Stimulated activated naive CD4-positive, alpha-beta T cell (primary cell): ENCODE measurements at places on chromosomes 7 and 10.

DNA sequence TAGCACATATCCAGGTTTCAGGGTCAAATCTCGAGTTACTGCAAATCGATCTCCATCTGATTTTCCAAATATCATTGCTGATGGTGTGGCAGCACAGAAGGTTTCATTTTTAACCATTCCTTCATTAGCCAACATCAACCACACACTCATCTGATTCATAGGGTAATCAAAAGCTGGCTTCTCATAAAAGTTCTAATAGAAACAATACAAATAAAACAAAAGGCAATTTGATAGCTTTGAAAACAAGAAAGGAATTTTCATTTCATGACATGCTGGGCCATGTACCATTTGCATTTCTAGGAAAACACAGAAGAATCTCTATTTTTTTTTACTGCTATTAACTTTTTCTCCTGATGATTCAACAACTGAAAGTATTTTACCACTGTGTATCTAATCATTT lies 147.7 kb upstream of the SLC26A5 start:
- no peak for DNase-seq

DNA sequence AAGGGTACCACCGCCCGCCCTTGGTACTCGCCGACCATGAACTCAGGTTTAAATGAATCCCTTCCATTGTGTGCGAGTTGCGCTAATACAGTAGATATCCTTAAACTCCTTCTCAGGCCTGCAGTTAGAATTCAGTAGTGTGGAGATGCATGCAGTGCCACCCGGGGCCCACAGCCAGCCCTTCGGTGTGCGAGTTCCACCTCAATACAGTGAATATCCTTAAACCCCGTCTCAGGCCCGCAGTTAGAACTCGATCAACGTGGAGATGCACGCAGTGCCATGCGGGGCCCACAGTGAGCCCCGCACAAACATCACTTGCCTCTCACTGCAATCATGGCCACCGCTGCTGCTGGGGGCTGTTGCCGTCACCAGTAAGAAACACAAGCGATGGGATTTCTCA lies 261.9 kb downstream of the MAD1L1 start:
- DNase-seq: no peak

GRCh38 chr7:149727899-149728476 lies 45.4 kb downstream of the ZNF467 start:
- no peak for DNase-seq

GRCh38 chr10:64658528-64658927 lies 1137.3 kb downstream of the REEP3 start:
- DNase-seq: no peak

DNA sequence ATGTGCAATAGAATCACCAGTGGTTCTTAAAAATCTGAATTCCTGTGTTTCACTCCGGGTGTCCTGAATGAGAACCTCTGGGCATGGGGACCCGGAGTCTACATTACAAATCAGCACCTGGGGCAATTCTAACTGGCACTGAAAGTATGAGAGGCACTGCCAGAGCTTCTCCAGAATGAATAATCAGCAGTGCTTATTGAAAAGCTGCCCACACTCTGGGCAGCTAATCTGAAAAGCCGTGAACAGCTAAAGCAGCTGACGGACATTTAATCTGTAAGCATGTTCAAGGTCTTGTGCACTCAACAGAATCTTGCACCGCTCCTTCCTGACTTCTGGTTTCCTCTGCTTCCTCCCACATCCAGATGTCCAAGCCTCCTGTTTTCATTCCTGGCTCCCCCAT lies 113.3 kb upstream of the KIF5B start:
- DNase-seq: no peak

- DNase-seq: no peak
These were observed 131.1 kb upstream of the PTN start for GRCh38 chr7:137474540-137475026.

- DNase-seq: peak; percentile 59
These were observed 119.7 kb downstream of the ABLIM1 start for GRCh38 chr10:114538181-114538906.

GRCh38 chr10:1520909-1521565 lies 216.3 kb downstream of the ADARB2 start:
- DNase-seq: no peak

DNA sequence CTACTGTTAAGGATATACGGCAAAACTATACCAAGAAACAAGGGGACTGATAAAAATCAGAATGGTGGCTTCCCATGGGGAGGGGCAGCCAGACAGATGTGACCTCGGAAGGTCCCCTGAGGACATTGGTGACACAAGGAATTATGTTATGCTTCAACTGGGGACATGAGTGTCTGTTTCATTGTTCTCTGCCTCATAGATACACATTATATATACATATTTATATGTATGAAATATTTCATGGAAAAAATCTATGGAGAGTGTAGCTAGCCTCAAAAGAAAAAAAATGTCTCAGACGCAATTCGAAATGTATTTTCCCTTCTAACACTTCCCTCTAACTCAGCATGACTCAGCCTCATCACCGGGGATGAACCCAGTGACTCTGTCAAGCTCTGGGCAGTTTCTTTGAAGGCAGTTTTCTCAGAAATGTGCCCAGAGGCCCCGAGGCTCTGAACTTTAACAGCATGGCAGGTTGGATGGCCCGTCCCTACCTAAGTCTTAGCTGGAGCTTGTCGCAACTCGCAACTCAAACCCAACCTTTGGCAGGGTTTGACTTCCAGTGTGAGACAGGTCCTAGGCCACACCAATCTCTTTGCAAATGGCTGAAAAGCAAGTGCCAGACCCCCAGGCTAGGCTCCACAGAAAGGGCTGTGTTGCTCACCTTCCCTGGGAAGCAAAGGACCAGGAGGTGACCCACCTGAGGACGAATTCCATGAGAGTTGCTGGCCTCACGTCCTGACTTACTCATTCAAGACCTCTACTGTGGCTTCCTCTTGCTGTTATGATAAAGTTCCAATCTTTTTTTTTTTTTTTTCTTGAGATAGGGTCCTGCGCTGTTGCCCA lies 86.9 kb downstream of the CARD11 start:
- DNase-seq: no peak

- no peak for DNase-seq
These were observed 107.4 kb downstream of the GSAP start for GRCh38 chr7:77308792-77309191.

DNA sequence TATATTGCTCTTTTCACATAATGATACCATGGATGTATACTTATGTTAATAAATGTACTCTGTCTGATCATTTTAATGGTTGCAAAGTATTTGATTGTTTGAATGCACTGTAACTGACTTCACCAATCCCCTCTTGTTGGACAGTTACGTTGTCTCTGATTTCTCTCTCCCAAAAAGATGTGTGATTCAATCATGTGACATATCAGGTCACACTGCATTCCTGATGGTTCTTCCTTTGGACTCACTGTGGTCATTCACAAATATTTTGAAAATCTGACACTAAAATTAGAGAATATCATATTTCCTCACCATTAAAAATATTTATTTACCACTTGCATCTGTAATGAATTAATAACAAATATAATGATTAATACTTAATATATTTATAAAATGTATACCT lies 22.2 kb downstream of the SLC16A12 start:
- no peak for DNase-seq

- no peak for DNase-seq
These were observed 35.8 kb downstream of the SCRN1 start for GRCh38 chr7:29953726-29954347.

- DNase-seq: no peak
These were observed 618.6 kb downstream of the SUGCT start for GRCh38 chr7:40753455-40753854.

DNA sequence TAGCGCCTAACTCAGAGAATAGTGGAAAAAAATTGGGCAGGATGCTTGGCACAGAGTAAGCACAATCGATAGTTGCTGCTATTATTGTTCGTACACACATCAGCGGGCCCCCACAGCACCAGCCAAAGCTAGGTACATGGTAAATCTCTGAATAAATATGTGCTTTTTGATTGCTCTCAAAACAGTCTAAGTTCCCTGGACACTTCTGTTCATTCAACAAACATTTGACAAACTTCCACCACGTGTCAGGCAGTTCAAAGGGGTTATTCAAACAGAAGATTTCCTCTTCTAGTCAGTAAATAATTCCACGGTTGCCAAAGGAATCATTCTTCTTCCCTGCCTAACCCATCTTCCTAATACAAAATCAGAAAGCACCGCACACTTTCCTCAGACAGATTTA lies 150.8 kb downstream of the DGKI start:
- no peak for DNase-seq

- no peak for DNase-seq
These were observed 63.0 kb downstream of the ABRAXAS2 start for GRCh38 chr10:124864421-124865193.

DNA sequence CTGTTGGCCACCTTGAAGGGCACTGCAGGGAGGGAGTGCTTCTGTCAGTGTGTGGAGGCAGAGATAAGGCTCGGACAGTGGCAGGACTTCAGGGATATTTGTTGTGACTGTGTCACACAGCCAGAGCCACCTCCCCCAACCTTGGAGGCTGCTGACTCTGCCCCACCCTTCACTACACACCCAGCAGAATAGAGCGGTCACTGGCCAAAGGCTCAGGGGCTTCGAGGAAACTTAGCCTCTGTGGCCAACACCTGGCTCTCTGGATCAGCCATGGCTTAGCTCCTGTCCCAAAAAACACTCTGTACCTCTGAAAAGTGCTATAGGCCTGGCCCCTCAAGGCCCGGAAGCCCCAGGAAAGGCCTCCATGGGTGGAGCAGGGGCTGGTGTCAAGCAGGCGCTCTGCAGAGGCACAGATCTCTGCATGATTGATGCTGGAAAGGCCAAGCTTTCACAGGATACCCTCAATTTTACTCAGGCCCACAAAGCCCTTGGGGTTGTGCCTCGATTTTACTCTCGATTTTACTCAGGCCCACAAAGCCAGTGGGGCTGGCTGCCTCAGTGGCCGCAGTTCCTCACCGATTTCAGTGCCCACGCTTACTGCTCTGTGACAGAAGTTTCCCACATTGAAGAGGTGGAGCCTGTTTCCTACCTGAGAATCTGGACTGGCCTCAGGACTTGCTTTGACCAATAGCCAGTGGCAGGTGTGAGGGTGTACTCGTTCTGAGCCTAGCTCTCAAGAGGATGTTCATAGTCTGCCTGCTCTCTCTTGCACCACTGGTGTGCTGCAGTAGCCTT lies 113.2 kb upstream of the GPR26 start:
- no peak for DNase-seq

DNA sequence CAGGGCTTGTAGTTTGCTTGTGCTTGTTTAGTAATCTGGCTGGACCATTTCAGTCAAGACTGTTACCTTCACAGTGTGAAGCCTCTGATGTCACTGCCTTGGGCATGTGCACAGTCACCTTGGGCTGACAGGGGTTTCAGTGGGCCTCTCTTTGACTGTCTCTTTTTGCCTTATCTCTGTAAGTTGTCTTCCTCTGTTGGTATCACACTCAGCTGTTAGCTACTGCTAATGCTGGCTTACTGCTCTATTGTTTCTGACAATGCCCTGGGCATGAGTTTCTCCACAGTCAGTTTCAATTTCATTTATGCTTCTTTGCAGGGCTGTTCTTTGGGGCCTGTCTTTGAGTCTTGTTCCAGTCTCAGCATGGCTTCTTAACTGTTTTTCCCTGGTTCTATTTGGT lies 201.9 kb upstream of the SHH start:
- no peak for DNase-seq

DNA sequence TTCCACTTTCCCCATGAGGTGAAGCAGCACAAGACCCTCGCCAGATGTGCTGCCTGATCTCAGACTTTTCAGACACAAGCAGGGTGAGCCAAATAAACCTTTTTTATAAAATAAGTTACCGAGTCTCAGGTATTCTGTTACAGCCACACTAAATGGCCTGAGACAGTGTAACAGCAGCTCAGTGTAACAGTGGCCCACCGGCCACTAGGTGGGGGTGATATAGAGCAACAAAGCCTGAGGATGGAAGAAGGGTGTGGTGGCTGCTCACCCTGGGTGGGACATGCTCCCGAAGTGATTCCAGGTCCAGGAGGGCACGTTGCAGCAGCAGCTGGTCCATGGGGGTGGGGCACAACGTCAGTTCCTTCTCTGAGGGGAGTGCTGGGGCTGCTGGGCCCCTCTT lies 44.6 kb downstream of the BMS1 start:
- no peak for DNase-seq

- DNase-seq: no peak
These were observed 127.8 kb upstream of the PPIF start for GRCh38 chr10:79219322-79219957.

DNA sequence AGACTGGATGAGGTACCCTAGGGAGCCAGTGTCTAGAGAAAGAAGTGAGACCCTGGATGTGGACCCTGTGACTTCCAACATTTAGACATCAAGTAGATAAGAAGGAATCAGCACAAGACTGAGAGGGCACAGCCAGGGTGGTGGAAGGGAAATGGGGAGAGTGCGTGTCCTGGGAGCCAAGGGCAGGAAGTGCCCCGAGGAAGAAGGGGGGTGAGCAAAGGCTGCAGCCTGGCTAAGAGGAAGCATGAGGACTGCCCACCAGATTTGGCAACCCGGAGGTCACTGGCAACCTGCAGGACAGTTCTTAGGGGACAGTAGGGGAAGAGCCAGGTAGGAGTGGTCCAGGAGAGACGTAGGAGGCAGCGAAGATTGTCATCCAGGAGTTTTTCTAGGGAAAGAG lies 14.8 kb downstream of the COL13A1 start:
- no peak for DNase-seq

- DNase-seq: no peak
These were observed 31.9 kb downstream of the WASL start for GRCh38 chr7:123716877-123717276.

GRCh38 chr10:71623098-71623985 lies 96.2 kb downstream of the C10orf105 start:
- peak; percentile 6 for DNase-seq

- no peak for DNase-seq
These were observed 4.0 kb upstream of the PKD1L1 start for GRCh38 chr7:47952224-47952623.

DNA sequence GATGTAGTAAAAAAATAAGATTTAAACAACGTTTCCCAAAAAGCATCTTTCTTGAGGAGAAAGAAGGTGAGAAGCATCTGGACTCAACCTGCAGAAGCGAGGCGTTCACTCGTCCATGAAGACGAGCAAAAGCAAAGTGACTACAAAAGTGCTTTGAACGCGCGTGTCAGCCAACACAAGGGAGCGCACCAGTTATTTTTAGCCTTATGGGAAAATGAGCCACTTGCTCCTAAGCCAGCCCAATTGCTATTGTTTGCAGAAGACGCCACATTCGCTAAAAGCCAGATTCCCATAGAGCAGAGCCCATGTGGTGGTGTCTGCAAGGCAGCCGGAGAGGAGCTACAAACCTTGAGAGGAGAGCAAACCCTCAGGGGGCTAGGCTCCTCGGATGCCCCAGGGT lies 122.5 kb downstream of the FAM53B start:
- no peak for DNase-seq

- DNase-seq: no peak
These were observed 29.9 kb downstream of the TCF7L2 start for GRCh38 chr10:112979927-112980326.

GRCh38 chr7:105721571-105722104 lies 140.3 kb upstream of the EFCAB10 start:
- no peak for DNase-seq

- DNase-seq: no peak
These were observed 75.5 kb downstream of the COPG2 start for GRCh38 chr7:130593033-130593432.

- DNase-seq: no peak
These were observed 44.1 kb downstream of the DGKB start for GRCh38 chr7:14858410-14858809.

GRCh38 chr10:94029955-94030354 lies 36.2 kb downstream of the PLCE1 start:
- DNase-seq: no peak

GRCh38 chr10:14384915-14385314 lies 54.2 kb upstream of the FRMD4A start:
- no peak for DNase-seq
